IPS-NIHi11 (cell line): ENCODE measurements at places on chromosomes 5 and 9.

- no peak for DNase-seq
These were observed 477.6 kb downstream of the ZSWIM6 start for GRCh38 chr5:61809651-61810050.

- peak; percentile 57 for DNase-seq
These were observed 780 bp downstream of the RNU6ATAC start for GRCh38 chr9:134163371-134164196.

- DNase-seq, result no peak
These were observed 42.8 kb downstream of the RASGEF1C start for GRCh38 chr5:180166176-180166575.

- DNase-seq, result no peak
These were observed 58.9 kb downstream of the ARSB start for GRCh38 chr5:78926252-78926651.

DNA sequence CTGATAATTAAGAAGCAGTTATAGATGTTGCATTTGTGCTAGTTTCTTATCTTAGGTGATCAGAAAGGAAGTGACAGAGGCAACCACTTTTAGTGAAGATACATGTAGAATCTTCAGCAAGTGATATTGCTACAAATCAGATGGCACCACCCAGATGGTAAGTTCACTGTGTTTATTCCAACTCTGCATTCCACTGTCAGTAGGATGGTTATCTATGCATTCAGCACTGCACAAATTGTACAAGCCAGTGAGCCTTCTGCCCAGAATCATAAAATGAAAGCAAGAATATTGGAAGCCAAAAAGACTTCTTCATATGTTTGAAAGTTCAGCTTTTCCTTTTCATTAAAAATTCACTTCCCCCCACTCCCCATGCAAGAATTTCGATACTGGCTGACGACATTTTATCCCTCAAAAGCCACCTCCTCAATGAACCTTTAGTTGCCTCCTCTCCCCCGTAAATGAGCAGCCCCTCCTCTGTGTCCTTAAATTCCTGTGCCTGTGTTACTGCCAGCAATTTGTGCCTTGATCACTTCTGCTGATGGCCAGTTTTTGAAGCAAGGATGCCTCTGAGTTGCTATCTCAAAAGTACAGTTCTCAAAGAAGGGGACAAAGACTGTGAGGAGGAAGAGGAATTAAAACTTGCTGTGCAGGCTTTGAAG lies 91.6 kb downstream of the ZSWIM6 start:
- DNase-seq, result no peak

- no peak for DNase-seq
These were observed 108.3 kb downstream of the THBS4 start for GRCh38 chr5:80143491-80143890.

- no peak for DNase-seq
These were observed 20.4 kb downstream of the TENT4A start for GRCh38 chr5:6733411-6734242.

- DNase-seq, result no peak
These were observed 31.3 kb downstream of the ADAMTS2 start for GRCh38 chr5:179313849-179314521.

DNA sequence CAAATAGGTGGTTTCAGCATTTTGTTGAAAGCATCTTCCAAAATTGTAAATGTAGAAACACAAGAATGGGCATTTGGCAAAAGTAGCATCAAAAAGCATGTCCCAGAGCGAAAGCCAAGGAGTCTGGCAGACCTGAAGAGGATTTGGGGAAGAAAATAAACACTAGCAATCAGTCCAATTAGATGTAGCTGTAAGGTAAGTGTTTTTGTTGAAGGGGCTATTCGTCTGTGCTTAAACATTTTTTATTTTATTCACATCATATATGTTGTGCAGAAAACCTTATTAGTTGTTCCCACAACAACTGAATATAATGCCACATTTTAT lies 954.1 kb upstream of the COX7C start:
- no peak for DNase-seq

- DNase-seq, result no peak
These were observed 8.1 kb downstream of the CDKN2A start for GRCh38 chr9:21985964-21986667.

GRCh38 chr9:125913551-125913950 lies 166.4 kb downstream of the PBX3 start:
- no peak for DNase-seq

GRCh38 chr5:132657676-132658380 lies at the start of gene IL13:
Gene IL13 (plus strand): TSS chr5:132658173. CDS start chr5:132658187, 14 bp downstream.
- DNase-seq, result no peak

DNA sequence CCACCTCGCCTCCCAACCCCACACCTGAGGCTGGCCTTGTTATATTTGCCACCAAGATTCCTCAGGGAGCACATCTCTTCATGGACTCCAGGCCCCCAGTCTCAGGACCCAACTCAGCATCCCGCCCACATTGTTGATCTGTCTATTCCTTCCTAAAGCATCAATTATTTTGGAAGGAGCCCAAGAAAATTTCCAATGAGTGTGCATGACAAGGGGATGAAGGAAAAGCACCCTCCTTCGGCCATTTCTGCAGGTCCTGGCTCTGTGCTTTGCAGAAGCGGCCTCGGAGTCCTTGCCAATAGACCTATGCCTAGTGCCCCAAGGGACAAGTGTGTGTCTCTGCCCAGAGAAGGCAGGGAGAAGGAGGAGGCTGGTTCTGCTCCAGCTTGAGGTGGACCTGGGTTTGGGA lies 273.2 kb downstream of the GADD45G start:
- no peak for DNase-seq

- DNase-seq, result no peak
These were observed 761 bp upstream of the DNAJC25 start for GRCh38 chr9:111630182-111630963.

GRCh38 chr5:44842496-44843282 lies 33.9 kb downstream of the MRPS30 start:
- no peak for DNase-seq

DNA sequence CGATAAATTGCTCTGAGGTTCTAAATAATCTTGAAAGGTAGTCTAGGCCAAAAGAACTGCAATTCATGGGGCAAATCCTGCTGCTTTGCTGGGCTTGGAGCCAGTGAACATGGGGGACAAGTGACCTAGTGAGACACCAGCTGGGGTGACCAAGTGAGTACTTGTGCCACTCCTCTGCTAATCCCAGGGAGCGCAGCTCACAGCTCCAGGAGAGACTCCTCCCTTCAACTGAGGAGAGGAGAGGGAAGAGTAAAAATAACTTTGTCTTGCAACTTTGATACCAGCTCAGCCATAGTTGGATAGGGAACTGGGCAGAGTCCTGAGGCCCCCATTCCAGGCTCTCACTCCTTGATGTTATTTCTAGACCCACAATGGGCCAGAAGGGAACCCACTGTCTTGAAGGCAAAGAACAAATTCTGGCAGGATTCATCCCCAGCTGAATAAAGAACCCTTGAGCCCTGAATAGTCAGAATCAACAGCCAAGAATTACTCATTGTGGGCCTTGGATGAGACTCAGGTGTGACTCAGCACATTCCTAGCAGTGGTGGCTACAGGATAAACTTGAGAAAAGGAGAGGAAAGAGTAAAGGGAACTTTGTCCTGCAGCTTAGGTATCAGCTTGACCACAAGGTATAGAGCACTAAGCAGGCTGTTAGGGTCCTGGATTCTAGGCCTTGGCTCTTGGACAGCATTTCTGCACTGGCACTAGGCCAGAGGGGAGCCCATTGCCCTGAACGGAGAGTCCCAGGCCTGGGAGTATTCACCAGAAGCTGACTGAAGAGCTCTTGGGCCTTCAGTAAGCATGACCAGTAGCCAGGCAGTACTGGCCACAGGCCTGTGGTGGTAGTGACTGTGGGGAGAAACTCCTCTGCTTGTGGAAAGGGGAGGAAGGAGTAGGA lies 288.3 kb upstream of the CDH18 start:
- DNase-seq, result no peak

GRCh38 chr5:111685969-111686368 lies 71.0 kb downstream of the NREP start:
- DNase-seq, result peak; percentile 48

- DNase-seq, result no peak
These were observed 232.3 kb downstream of the GAS1 start for GRCh38 chr9:86714999-86715398.

- peak; percentile 72 for DNase-seq
These were observed 48.1 kb downstream of the THBS4 start for GRCh38 chr5:80083101-80083890.

DNA sequence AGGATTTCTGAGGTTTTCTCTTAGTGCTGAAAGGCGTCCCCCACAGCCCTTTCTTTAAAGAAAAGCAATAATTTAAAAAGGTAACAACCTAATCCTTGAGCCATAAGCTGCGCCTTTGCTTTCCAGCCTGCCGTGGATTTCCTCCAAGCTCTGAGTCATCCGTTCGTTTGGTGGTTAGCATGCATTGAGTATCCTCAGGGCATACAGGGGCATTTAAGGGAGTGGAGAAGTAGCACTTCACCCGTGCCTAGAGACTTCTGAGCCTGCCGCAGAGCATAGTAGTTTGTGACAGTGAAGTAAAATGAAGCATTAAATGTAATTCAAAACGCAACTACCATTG lies 892 bp upstream of the TNC start:
- DNase-seq, result peak; percentile 50

- no peak for DNase-seq
These were observed 137.0 kb downstream of the RXRA start for GRCh38 chr9:134463280-134463679.

DNA sequence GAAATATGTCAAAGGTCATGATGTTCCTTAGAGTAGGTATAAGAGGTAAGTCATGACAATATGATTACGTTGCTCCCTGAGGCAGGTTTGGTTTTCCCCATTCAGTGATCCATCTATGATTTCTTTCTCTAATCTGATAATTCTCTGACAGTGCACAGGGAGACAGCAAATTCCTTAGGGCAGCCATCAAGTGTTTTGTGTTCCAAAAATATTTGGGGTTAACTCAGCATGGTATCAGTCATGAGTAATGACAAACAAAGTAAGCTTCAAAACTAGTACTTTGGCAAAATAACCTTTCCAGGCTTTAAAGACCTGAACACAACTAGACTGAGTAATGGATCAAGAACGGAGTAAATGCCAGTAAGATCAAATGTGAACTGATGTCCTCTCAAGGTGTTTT lies 55.3 kb upstream of the SPATA31E1 start:
- no peak for DNase-seq

GRCh38 chr9:25857147-25857546 lies 178.9 kb upstream of the TUSC1 start:
- DNase-seq, result no peak

DNA sequence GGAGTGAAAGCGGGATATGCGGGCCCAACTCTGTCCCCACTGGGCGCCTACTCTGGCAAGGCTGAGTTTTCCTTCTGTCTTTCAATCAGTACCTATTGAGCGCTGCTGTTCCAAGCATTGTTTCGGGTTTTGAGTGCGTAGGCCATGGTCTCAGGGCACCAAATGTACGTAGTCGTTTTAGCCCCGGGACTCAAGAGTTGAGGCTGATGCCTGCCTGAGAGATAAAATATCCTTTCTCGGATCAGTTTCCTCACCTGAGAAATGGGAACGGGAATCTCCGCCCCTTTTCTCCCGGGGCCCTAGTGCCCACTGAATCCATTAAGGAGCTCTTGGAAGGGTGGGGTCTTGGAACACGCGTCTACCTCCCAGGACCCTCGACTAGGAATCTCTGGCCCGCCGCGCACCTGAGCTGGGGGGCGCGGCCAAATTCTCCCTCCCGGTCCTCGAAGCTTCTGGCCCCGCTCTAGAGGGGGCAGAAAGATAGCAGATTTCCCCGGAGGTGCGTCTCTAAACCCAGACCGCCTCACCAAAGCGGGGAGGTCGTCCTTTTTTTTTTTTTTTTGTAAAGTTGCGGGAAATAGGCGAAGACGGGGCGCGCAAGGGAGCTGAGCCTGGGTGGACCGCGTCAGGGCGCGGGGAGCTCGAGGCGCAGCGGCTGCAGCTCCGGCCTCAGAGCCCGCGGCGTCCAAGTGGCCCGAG lies 494 bp upstream of the CXXC5 start:
- DNase-seq, result no peak

DNA sequence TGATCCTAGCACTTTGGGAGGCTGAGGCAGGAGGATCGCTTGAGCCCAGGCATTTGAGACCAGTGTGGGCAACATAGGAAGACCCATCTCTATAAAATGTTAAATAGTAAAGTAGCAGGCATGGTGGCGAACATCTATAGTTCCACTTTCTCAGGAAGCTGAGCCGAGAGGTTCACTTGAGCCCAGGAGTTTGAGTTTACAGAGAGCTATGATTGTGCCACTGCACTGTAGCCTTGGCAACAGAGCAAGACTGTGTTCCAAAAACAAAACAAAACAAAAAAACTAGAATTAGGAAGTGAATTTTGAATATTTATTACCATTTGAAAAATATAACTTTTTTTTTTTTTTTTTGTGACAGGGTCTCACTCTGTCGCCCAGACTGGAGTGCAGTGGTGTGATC lies 26.8 kb upstream of the PAX5 start:
- no peak for DNase-seq
